ENCODE measurements at places on chromosomes 2 and 18. TPM values are rescaled to one million over a fixed set of nuclear protein-coding genes. Genes with fewer than 3 reads are reported as not detected.

Gene GKN2
- not detected for total RNA-seq

Gene IL36RN
- not detected for total RNA-seq

Gene GALNT14
- 0.40 TPM for total RNA-seq

Gene BUB1
- total RNA-seq = 66.4 TPM

Gene TMEFF2
- total RNA-seq = 0.12 TPM

Gene BMP10
- total RNA-seq = not detected

Gene CD226
- total RNA-seq = 0.20 TPM

Gene CCDC102B
- 0.62 TPM for total RNA-seq

Gene FAM237A
- not detected for total RNA-seq

Gene STARD6
- not detected for total RNA-seq

Gene UGT1A6
- total RNA-seq = not detected

Gene ASPRV1
- 0.15 TPM for total RNA-seq

Gene UGT1A8
- not detected for total RNA-seq

Gene GPR39
- 0.20 TPM for total RNA-seq

Gene SH2D6
- 0.39 TPM for total RNA-seq

Gene SERPINB3
- total RNA-seq = not detected

Gene SLC8A1
- total RNA-seq = 2.1 TPM

Gene GYPC
- total RNA-seq = 13.3 TPM

Gene CCNYL1
- 47.3 TPM for total RNA-seq

Gene MSTN
- total RNA-seq = not detected

Gene ERICH2
- not detected for total RNA-seq

Gene ALPP
- total RNA-seq = not detected

Gene CNTNAP5
- not detected for total RNA-seq

Gene FABP1
- total RNA-seq = not detected

Gene CRYGC
- total RNA-seq = not detected

All from endothelial cell of umbilical vein (primary cell).